Right hindlimb (tissue), 1 donor: ENCODE measurements at places on chromosomes 12 and 14.

- no peak for DNase-seq
Measured at GRCh38 chr14:20696764-20697163, 8.2 kb downstream of the ANG start.

DNA sequence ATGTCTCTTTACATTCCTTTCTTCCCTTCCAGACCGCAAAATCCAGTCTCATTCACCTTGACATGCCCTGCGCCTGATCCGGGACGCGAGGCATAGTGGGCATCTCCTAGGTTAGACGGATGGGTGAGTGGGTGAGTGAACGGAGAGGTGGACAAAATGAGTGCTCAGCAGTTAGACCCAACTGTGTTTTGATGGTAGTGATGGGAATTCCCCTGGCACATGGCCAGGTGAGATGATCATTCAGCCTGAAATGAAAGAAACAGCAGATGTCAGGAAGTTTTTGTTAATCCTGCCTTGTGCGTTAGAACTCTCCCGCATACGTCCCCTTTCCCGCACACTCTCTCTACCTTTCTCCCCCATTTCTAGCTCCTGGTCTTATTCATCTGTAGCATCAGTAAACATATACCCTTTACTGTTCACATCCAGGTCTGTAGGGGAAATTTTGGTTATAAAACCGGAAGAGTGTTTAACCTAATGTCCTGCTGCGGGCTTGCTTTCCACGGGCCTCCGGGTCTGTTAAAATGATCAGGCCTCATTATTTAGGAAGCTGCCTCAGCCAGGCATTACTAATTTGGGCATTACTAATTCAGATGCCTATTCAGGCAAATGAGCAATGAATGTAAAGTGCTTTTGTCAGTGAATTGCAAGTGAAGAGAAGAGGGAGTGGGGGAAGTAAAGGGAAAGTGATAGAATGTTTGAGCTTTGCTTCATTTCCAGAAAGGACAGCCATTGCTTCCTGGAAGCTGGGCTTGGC lies 172.8 kb downstream of the ETV6 start:
- DNase-seq, result no peak

DNA sequence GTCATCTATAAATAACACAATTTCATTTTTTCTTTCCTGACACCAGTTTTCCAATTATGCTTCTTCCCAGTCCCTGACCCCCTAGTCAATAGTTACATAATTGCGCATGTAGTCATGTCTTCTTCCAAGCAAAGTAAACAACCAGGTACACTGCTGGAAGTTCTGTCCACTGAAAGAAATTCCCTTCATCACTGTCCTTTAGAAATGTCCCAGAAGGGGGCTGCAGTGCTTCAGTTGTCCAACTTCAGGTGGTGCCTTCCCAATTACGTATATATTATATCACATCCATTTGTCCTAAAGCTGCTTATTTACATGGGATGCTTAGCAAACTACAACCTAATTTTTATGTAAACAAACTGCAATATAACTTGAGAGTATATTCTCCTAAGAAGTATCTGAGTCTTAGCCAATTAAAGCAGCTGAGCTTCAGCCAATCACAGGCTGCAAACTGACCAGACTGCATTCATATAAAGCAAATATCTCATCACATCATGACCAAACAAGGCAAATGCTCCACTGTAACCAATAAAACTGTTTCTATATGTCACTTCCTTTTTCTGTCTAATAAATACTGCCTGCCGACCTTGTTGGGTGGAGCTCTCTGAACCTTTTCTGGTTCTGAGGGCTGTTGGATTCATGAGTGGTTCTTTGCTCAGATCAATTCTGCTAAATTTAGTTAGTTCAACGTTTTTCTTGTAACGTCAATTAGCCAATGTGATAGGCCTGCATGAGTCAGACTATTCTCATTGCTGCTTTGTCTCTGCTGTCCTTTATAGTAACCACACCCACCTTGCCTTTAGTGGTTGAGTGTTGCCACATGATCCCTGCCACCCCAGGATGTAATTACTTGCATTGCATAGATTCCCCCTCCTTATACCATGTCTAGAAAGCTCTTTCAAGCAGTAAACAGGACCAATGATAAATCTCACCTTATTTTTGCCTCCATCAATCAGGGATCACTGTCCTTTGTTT lies 239.3 kb downstream of the ALG10B start:
- no peak for DNase-seq

GRCh38 chr12:104207416-104208205 lies 8.0 kb upstream of the TXNRD1 start:
- no peak for DNase-seq

DNA sequence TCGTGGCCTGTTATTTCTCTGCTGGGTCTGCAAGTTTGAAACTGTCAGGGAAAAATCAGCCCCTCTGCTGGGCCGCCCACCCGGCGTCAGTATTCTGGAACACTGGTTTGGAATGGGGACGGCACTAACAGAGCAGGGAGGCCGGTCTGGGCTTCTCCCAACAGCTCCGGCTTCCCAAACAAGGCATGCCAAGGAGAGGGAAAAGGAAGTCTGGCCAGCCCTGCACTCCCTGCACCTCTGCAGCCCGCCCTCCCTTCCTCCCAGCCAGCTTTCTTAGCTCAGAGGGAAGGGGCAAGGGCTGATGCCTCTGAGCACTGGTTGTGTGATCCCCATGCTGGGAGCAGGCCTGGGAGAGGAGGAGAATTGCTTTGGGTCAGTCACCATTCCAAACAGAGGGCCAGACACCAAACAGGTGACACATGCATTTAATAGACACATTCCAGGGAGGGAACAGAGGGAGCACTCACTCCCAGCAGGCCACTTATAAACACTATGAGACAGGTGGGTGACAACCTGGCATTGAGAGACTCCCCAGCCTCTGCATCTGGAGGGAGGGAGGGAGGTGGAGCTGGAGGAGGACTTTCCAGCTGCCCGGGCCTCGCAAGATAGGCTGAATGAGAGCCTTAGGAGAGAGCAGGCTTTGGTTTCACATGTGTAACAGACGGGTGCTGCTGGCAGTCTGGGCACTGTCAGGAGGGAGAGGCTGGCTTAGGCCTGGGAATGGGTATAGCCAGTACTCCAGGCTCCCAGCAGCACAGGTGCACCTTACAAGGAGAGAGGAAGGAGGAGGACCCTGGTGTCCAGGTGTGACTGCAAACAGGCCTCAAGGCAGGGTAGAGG lies 10.3 kb downstream of the KRT75 start:
- DNase-seq, result peak; percentile 66

DNA sequence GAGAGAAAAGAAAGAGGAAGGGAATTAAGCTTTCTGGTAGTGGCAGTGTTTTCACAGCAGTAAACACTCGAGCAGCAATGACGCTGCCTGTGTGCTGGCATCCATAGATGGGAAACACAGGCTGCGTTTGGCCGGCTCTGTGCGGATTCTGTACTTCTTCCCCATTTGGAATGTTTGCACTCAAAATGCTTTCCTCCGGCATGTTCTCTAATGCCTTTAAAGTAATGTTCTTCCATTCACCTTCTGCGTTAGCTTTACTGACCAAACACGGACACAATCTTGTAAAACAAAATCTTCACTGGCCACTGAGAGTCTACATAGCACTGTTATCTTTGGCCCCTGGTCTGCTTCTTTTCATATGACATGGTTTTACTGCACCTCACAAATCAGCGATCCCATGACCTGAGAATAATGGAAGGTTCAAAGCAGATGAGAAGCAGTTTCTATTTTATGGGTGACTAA lies 31.4 kb downstream of the DCP1B start:
- peak; percentile 70 for DNase-seq

DNA sequence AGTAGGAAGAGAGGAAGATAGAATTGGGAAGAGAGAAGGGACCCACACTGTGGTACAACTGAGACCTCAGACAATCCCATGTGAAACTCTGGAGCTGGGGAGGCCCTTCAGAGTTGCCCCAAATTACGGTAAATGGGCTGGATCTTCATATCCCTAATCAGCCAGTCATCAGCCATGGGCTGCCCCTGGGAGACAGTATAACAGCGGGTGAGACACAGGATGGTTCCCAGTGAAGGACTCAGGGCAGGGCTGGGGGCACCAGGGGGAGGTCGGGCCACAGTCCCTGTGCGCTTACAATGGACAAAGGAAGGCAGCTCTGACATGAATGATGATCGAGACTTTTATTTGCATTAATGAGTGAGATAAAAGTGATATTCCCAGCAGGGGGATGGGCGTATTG lies 74.2 kb upstream of the BDKRB2 start:
- DNase-seq, result no peak
